Smooth muscle cell of the coronary artery (primary cell): ENCODE measurements at places on chromosomes 16 and 17. TPM values are rescaled to one million over a fixed set of nuclear protein-coding genes. Genes with fewer than 3 reads are reported as not detected.

Gene CHST4
- not detected in 2 replicates for total RNA-seq

Gene RPRML
- total RNA-seq: 0.08 TPM in 1 of 2 replicates, not detected in the other

Gene CA4
- not detected in 2 replicates for total RNA-seq

Gene CCDC43
- total RNA-seq: 26.2 and 32.4 TPM in 2 replicates

Gene FA2H
- total RNA-seq: not detected in 2 replicates

Gene ANKRD40CL
- total RNA-seq: not detected in 2 replicates

Gene GPRC5C
- 9.4 and 9.7 TPM in 2 replicates for total RNA-seq

Gene BAIAP3
- 0.60 TPM in 1 of 2 replicates, not detected in the other for total RNA-seq

Gene RNF227
- total RNA-seq: 0.98 and 1.1 TPM in 2 replicates

Gene OR3A3
- not detected in 2 replicates for total RNA-seq

Gene HCRT
- not detected in 2 replicates for total RNA-seq

Gene NPW
- total RNA-seq: 0.23 and 0.60 TPM in 2 replicates

Gene IL17C
- 0.15 TPM in 1 of 2 replicates, not detected in the other for total RNA-seq

Gene CBX8
- total RNA-seq: 4.2 and 6.1 TPM in 2 replicates

Gene HBA2
- 0.23 TPM in 1 of 2 replicates, not detected in the other for total RNA-seq

Gene SLC7A6
- 12.1 and 12.9 TPM in 2 replicates for total RNA-seq

Gene PSKH1
- 13.5 and 31.1 TPM in 2 replicates for total RNA-seq

Gene MEAK7
- total RNA-seq: 10.6 and 11.6 TPM in 2 replicates

Gene MYH11
- under 0.01 and 0.94 TPM in 2 replicates for total RNA-seq

Gene PLD6
- 1.1 and 2.7 TPM in 2 replicates for total RNA-seq

Gene CNTNAP4
- not detected in 2 replicates for total RNA-seq

Gene MRC2
- total RNA-seq: 124 and 319 TPM in 2 replicates

Gene HIGD1B
- not detected in 2 replicates for total RNA-seq

Gene STH
- not detected in 2 replicates for total RNA-seq

Gene EVI2B
- 0.59 TPM in 1 of 2 replicates, not detected in the other for total RNA-seq

Gene KAT8
- total RNA-seq: 26.2 and 26.8 TPM in 2 replicates

Gene KCNH6
- total RNA-seq: not detected in 2 replicates

Gene RMI2
- 0.94 and 2.6 TPM in 2 replicates for total RNA-seq

Gene TIMP2
- 53.9 and 102 TPM in 2 replicates for total RNA-seq

Gene LRRC46
- total RNA-seq: 0.08 TPM in 1 of 2 replicates, not detected in the other

Gene TBL3
- total RNA-seq: 36.2 and 36.5 TPM in 2 replicates

Gene POLR3K
- total RNA-seq: 4.9 and 5.0 TPM in 2 replicates

Gene SPHK1
- total RNA-seq: 23.4 and 80.7 TPM in 2 replicates

Gene NAGS
- 0.59 and 0.98 TPM in 2 replicates for total RNA-seq

Gene SCGB1C2
- total RNA-seq: not detected in 2 replicates

Gene CEP295NL
- total RNA-seq: 0.75 and 2.0 TPM in 2 replicates

Gene KRTAP1-5
- not detected in 2 replicates for total RNA-seq

Gene SLFN14
- not detected in 2 replicates for total RNA-seq

Gene ARL2BP
- total RNA-seq: 40.2 and 63.3 TPM in 2 replicates

Gene NEUROD2
- not detected in 2 replicates for total RNA-seq

Gene RAB11FIP3
- 12.7 and 21.5 TPM in 2 replicates for total RNA-seq

Gene PVALEF
- not detected in 2 replicates for total RNA-seq

Gene VMO1
- 0.08 and 0.23 TPM in 2 replicates for total RNA-seq

Gene TEKT5
- total RNA-seq: not detected in 2 replicates
